Activated naive CD4-positive, alpha-beta T cell (primary cell): ENCODE measurements at places on chromosomes 6 and 20.

DNA sequence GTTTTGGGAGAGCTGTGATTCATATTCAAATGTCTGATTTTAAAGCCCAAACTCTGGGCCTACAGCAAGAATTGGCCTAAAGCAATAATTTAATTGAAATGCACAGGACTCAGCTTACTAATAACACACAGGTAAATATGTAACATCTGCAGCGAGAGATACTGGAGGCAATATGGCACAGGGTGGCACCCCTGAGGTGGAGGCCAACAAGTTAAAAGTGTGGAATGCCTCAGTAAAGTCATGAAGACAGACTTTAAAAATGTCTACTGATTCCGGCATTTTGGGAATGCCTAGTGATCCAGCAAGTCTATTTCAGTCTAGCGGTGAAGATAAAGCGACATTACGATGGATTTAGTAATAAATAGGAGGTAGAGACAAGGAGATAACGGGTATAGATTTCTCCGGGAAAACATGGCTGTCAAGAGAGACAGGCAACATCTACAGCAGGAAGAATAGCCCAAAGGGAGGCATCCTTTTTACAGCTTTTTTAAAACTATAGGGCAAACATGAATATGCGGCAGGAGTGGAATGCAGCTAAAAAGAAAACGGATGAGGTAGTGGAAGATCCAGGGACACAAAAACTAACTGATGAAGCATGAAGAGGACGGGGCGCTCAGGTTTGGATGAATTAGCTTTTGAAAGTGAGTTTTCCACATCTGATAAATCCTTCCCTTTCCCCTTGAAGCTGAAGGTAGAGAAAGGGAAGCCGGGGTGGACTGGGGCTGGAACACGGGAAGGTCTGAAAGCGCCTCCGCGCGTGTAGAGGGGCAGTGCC, 1.2 kb downstream of the NANP start:
- DNase-seq, result peak; percentile 6

- DNase-seq, result no peak
These were observed 9.2 kb downstream of the HSPA1B start for GRCh38 chr6:31836474-31837368.

- DNase-seq, result no peak
These were observed 125.4 kb downstream of the MAN1A1 start for GRCh38 chr6:119224095-119224701.

GRCh38 chr6:36318690-36319435, 17.8 kb downstream of the BNIP5 start:
- DNase-seq, result no peak

- DNase-seq, result no peak
These were observed 16.1 kb upstream of the RAB22A start for GRCh38 chr20:58293453-58293852.

GRCh38 chr6:163860287-163861081, 446.0 kb downstream of the QKI start:
- no peak for DNase-seq

DNA sequence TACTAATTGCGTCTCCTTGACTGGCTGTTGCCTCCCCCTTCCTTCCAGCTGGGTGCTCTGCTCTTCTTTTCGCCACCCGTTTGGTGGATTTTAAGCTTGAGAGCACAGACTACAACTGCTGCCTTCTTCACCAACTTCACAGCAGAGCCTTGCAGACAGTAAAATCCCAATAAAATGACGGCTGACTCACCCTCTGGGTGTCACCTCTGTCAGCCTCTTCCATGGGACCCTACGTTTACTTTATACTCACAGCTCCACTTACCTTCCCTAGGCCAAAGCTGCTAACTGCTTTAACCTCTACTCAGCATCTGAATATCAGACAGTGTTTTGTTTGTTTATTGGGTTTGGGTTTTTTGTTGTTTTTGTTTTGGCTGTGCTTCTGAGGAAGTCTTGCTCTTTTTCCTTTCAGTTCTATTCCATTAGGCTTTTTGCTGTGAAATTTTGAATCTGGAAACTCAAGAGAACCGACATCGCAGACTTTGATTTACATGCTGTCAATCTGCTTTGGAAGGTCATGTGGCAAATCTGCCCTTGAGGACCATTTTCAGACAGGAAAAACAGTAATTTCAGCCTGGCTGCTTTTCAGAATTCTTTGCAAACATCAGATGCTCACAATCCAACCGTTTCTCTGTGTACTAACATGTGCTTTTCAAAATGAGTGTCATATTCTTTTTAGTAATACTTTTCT, 2.4 kb downstream of the AGPAT4 start:
- no peak for DNase-seq

- no peak for DNase-seq
These were observed 27.1 kb downstream of the ULBP1 start for GRCh38 chr6:149990661-149991471.

- no peak for DNase-seq
These were observed 308.4 kb downstream of the PACRG start for GRCh38 chr6:163036160-163036645.

DNA sequence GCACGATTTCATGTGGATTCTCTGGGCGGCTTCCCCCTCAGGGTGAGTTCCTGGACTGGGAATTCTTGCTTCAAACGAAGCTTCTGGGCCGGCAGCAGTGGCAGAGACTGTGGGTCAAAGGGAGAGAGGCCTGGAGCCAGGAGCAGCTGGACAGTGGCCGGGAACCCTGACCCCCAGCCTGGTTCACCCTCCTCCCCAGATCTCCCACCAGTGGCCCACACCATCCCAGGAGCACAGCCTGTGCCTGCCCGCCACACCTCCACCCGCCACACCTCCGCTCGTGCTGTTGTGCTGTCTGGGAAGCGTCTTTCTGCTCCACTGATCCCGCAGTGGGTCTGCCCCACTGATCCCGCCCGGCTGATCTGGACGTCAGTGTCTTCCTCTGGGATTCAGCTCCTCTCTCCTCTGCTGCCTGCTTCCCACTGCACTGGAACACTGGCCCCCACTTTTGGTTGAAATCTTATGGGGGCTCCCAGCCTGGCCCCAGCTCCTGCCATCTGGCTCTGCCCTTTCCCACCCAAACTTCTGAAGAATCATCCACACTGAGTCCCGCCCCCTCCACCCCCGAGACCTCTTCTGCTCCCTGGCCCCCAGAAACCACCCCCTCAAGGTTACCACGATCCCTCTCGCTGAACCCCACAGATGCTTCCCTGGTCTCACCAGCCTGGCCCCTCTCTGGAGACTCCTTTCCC, 9.8 kb downstream of the ZBP1 start:
- no peak for DNase-seq

- no peak for DNase-seq
These were observed 20.6 kb downstream of the TNXB start for GRCh38 chr6:32088487-32089049.

DNA sequence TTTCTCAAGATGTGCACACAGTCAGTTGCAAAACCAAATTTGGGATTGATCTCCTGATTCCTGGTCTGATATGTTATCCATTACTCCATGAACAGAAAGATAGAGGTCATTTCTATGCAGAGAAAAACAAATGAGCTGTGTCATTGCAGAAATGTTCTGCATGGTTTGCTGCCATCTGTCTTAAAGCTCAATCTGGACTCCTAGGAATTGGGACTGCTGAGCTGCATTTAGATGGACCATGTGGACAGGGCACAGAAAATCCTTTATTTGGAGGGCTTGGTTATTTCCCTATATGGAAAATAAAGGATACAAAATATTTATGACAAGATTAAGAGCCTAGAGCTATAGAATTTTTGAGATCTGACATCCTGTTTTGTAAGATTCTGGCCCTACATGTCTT, 91.3 kb downstream of the ADGRB3 start:
- no peak for DNase-seq

GRCh38 chr6:121305957-121306607, 28.2 kb downstream of the TBC1D32 start:
- DNase-seq, result no peak

- no peak for DNase-seq
These were observed 189.8 kb upstream of the CEP162 start for GRCh38 chr6:84417260-84417659.

DNA sequence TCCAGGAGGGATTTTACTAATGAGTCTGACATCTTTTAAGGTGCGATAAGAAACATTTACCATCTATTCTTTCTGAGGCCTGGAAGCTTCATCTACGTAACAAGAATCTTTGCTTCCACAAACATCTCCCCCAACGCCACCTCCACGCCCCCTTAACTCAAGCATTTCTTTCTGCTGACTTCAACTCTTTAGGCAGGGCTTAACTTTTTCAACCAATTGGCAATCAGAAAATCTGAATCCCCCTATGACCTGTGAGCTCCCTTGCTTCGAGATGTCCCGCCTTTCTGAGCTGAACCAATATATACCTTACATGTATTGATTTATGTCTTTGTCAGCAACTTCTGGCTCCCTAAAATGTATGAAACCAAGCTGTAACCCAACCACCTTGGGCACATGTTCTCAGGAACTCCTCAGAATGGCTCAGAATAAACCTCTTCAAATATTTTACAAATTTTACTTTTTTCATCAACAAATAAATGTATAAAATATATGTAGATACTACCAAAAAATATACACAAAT, 11.5 kb downstream of the OR2H2 start:
- no peak for DNase-seq

- DNase-seq, result no peak
These were observed 930.6 kb downstream of the KIF16B start for GRCh38 chr20:15642676-15643075.

DNA sequence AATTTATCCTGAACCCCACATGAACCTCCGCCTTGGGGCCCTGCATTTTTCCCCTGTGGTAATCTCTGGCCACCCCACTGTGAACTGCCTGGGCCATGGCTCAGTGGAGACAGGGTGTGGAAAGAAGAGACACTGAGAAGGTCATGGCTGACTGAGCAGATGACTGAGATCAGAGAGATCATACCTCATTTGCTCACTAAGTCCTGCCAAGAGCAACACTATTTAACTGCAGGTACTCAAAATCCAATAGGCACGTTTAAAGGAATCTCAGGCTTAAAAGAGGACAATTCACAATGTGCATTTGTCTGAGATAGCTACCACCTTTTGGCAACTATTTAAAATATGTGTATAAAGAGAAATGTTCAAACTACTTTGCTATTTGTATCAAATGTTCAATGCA, 305.0 kb downstream of the GMDS start:
- no peak for DNase-seq

DNA sequence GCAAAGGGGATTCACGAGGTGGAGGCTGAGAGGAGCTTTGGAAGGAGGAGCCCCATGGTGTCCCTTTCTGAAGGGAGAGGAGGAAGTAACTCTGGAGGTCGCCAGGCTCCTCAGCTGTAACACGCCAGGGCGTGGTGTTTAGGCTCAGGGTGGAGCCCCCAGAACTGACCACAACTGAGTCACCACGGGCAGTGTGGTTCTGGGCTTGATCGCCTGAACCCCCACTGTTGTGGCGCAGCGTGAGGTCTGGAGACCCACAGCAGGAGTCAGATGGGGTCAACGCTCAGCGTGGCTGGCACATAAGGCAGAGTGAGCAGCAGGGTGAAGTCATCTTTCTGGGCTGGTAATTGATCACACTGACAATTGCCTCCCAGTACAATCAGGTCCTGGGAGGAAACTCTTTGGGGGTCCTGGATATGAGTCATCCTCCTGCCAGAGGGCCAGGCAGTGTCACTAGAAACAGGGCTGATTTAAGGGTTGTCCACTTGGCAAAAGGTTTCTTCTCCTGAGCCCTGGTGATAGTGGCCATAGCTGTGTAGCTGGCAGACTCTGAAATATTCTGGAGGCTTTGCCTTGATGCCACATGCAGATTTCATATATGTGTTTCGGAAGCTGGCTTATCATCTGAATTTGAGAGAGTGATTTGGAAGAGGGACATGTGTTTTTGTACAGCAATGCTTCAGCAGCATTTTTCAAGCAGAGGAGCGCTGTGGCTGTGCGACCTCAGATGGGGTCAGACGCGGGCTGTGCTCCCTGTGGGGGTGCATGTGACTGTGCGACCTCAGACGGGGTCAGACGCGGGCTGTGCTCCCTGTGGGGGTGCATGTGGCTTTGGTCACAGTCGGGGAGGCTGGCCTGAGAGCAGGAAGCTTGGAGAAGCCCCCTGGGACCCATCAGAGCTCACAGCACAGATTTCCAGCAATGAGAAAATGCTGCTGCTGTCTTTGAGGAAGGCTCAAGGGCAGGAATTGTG, 50.0 kb downstream of the SYNJ2 start:
- DNase-seq, result no peak

- no peak for DNase-seq
These were observed 11.3 kb downstream of the RBM38 start for GRCh38 chr20:57402206-57403125.

DNA sequence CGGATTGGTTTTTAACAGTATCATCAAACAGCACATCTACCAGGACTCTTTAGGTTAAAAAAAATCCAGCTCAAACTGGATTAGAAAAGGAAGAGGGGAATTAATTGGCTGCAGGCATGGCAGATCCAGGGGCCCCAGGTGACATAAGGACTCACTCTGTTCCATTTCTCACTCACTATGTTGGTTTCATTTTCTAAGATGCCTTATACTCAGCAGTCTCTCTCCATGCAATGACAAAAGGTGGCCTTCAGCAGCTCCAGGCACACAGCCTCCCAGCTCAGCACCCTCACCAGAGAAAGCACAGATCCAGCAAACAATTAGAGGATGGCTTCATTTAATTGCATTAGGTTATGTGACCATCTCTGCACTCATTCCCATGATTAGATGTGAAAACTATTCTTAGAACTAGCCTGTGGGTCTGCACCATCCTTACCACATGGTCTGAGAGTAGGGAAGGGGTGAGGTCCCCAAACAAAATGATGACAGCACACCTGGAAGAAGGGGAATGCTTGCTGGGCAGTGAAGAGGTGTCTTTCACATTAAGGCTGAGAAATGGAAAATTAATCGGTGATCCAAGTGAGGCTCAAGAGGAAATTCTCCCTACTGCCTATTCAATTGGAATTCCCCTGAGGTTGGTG, 243.1 kb downstream of the CDH26 start:
- DNase-seq, result no peak

DNA sequence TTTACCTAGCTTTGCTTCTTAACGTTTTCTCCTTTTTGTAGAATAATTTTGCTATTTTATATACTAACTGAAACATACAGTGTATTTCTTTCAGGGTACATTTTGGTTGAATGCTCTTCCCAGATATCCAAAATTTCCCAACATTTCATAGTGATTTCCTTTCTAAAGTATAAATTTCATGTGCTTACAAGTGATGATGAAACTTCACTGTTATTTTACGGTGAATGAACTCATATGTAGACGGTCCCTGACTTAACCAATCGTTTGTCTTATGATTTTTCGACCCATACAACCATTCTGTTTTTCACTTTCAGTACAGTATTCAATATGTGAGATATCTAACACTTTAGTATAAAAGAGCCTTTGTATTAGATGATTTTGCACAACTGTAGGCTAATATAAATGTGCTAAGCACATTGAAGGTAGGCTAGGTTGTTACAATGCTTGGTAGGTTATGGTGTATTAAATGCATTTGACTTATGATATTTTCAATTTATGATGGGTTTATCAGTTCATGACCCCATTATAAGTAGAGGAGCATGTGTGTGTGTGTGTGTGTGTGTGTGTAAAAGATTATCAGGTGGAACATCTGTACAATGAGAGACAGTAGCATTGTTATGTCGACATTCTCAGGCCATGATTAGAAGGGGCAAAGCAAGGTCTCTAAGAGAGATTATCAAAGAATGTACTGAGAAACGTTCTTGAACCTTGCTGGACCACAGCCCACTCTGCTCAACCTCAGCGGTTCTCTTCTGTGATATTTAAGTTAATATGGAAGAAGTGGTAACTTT, 20.9 kb downstream of the HIVEP1 start:
- no peak for DNase-seq
